ENCODE measurements at places on chromosomes 13 and 19.

DNA sequence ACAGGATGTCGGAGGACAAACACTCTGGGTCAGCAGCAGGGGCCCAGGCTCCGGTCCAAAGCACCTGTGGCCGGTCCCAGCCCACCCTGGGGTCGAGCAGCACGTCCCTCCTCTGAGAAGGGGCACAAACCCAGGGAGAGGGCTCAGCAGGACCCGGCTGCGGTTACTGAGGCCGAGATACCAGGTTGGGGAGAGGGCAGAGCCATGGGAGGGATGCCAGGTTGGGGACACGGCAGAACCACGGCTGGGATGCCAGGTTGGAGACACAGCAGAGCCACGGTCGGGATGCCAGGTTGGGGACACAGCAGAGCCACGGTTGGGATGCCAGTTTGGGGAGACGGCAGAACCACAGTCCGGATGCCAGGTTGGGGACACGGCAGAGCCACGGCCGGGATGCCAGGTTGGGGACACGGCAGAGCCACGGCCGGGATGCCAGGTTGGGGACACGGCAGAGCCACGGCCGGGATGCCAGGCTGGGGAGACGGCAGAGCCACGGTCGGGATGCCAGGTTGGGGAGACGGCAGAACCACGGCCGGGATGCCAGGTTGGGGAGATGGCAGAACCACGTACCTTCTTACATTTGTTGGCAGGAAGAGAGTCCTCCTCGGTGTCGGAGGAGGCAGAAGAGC is 18.5 kb downstream of the MIER2 start:
- no peak for DNase-seq

DNA sequence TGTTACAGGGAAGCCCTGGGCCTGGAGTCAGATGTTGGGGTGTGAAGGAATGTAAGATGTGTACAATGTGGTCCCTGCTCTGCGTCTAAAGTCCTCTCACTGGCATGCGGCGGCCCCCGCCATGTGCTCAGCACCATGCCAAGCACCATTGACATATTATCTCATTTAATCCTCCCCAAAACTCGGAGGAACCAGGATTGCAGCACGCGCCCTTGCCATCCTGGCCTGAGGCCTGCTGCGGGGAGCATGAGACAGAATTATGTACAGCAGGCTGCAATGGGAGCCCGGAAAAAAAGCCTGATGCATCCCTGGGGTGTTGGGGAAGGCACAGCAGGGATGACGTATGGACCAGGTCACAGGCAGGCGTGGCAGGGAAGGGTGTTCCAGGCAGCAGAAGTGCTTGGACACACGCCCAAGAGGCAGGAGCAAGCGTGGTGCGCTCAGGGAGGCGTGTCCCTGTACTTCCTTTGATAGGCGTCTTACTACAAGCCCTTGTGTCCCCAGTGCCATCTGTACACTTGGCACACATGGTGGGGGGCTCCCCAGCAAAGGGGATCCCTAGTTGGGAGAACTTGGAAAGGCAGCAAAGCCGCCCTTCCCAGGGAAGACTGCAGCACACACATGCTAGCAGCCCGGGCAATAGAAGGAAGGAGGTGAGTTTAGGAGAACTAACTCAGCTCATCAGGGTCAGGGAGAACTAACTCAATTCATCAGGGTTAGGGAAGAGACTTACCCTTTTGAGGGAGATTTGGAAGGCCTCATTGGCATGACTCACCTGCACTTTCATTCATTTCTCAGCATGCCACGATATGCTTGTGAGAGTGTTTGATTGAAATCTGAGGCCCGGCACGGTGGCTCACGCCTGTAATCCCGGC is 3.4 kb downstream of the EVI5L start:
- no peak for DNase-seq

GRCh38 chr13:20997301-20998161 is 63.9 kb downstream of the LATS2 start:
- DNase-seq = peak; percentile 71

GRCh38 chr13:83350569-83350968 is 531.7 kb downstream of the SLITRK1 start:
- no peak for DNase-seq

GRCh38 chr13:105598529-105598928 is 936.9 kb downstream of the EFNB2 start:
- DNase-seq = no peak

Data from mesendoderm (in vitro differentiated cells).